Skin of body (tissue), 3 donors: ENCODE measurements at places on chromosomes 13 and 19.

DNA sequence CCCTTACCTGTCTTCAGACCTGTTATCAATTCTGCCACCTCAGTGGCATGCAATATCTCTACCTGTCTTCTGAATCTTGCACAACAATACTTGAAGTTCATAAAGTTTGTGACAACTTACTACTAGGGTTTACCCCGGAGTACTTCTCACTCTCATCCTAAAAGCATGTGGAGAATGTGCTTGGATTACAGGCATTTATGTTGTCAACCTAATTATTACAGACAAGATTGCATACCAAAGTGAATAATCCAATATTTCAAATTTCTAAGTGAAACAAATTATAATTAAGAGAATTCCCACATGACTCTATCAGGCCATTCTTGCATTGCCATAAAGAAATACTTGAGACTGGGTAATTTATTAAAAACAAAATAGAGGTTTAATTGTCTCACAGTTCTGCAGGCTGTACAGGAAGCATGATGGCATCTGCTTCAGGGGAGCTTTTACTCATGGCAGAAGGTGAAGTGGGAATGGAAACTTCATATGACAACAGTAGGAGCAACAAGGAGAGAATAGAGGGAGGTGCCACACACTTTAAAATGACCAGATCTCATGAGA lies 661.0 kb upstream of the SPRY2 start:
- DNase-seq: no peak

GRCh38 chr19:7917267-7918061 lies 2.7 kb upstream of the SNAPC2 start:
- DNase-seq: no peak

- no peak for DNase-seq
Observed at GRCh38 chr19:16649734-16650133, 10.2 kb downstream of the SMIM7 start.

GRCh38 chr19:41860419-41861115 lies 512 bp downstream of the RPS19 start:
- no peak for DNase-seq

DNA sequence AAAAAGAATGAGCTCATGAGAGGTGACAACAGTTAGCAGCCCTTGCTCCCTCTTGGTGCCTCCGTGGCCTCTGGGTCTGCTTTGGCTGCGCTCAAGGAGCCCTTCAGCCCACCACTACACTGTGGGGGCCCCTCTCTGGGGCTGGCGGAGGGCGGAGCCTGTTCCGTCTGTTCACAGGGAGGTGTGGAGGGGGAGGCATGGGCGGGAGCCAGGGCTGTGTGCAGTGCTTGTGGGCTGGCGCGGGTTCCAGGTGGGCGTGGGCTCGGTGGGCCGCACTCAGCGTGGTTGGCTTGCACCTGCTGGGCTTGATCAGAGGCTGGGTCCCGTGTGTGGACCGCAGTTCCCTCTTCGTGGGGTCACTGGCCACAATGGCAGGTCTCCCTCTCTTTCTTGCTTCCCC lies 953.4 kb upstream of the PRR20A start:
- no peak for DNase-seq
